ENCODE measurements at places on chromosomes 13 and 19.

- no peak for DNase-seq
Measured at GRCh38 chr13:96391606-96392005, 301.7 kb downstream of the HS6ST3 start.

DNA sequence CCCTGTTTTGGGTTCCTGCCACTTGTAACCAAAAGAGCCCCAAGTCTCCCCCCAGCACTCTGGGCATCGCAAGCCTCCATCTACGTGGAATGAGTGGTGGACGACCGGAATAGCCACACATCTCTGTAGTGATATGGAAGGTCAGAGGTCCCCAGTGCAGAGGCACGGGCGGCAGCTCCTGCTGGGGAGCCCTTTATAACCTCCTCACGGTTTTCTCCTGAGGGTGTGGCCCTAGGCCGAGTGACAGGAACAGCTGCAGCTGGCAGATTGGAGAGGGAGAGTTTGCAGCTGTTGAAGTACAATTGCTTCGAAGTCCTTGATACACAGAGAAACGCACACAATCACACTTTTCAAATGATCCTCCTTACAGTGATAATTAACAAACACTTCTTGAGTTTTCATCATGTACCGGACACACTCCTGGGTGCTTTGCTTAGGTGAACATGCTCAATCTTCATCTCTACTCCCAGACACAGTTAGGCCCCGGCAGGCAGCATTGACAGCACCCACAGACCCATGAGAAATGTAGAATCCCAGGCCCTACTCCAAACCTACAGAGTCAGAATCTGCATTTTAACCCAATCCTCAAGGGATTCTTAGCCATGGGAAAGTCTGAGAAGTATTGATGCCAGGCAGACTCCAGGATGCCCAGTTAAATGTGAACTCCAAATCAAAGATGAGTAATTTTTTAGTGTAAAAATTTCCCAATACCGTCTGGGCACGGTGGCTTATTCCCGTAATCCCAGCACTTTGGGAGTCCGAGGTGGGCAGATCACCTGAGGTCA is 4.9 kb upstream of the ZNF787 start:
- DNase-seq: no peak

DNA sequence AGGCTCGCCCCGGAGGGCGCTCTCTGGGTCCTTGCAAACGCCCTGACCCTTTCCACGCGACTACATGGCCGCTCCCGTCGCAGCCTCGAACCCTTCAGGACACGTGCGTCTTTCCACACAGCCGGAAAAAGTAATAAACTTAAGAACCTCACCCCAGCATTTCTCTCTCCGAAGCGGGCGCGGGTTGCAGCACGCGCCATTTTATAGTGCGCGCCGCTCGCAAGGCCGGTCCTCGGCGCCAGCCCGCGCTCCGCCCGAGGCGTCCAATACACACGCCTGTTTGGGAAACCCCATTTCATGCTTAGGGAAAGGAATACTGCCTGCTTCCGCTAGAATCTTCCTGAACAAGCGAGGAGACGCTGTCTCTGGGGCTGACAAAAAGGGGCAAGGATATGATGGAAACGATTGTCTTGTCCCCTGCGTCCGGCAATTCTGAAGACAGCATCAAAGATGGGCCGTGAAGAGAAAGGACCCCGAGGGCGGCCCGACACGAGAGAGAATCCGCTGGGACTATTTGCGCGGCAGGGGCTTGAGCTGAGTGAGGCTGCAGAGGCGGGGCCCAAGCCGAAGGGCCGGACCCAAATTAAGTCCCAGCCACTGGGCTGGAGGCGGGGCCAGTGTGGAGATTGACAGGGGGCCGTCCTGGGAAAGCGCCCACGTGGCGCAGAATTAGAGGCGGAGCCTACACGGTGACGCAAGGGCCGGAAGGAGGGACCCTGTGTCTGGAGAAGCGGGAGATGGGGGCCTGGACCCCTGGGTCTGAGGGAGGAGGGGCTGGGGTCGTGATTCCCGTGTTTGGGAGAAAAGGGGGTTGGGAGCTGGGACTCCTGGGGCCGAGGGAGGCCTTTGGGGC is 14.4 kb downstream of the ACP4 start:
- peak; percentile 99 for DNase-seq

DNA sequence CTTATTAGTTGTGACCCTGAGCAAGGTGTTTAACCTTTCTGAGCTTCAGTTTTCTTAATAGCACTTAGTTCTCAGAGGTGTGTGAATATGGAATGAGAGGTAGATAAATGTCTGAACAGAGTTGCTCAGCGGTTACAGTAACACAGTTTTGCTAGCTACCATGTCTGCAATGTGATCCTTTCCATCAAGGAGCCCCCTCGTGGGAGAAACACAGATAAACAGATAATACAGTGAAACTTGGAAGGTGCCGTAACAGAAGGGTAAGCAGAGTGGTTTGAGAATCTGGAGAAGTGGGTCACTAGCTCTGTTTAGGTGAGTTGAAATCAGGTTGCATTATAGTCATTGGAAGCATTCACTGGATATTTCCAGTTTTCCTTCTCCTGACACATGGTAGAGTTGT is 38.9 kb downstream of the IRS2 start:
- DNase-seq: no peak

DNA sequence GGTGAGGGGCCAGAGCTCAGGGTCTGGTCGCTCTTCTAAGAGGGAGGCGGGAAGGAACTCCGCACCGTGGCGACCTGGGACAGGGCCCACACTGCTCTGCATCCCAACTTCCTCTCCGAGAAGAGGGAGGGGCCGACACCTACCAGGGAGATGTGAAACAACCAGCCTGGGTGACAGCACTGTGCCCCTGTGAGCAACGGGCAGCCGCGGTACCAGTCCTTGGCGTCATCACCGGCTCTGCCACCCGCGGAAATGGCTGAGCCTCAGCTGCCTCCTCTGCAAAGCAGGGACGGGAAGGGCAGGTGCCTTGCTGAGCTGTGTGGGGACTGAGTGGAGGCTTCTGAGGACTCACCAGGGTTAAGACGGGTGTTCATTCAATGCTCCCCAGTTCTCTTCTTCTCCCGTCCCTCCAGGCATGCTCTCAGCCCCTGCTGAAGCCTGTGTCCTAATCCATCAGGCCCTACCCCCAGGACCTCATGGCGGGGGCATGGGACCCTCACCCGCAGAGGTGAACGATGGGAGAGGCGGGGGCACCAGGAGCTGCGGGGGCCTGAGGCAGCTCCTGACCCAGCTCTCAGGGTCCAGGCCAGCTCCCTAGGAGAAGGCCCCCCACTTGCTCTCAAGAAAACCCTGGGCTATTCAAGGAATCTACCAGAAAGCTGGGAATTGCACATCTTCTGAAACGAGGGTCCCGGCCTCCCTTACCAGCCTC is 9.3 kb downstream of the ZNF787 start:
- DNase-seq: peak; percentile 66

Data from stimulated activated CD8-positive, alpha-beta memory T cell treated with anti-CD3 and anti-CD28 coated beads, Interleukin-4, amount 100 ng/mL, for 48 hours (primary cell).